ENCODE measurements at places on chromosomes 7 and 10. TPM values are rescaled to one million over a fixed set of nuclear protein-coding genes. Genes with fewer than 3 reads are reported as not detected.

DNA sequence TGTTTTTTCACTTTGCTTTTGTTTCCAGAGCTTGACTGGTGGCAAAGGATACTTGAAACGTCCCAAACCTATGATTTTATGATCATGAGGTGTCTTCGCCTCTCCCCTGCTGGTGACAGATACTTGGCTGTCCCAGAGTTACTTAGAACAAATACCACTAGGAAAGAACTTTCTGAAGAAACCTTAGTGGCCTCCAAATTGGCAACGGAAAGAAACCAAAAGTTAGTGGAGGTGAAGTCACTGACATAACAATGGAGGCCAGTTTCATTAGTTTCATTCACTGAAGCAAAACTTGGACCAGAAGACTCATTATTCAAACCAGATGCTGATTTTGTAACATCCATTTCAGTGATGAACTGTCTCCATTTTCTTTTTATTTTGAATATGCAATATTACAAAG, 68.6 kb downstream of the JAZF1 start:
- no peak overlapping the region for H3K27ac ChIP-seq
- no peak overlapping the region for H3K4me3 ChIP-seq
- DNase-seq, result no peak
- H3K36me3 ChIP-seq, result no peaks in the 10 kb centered on the region

DNA sequence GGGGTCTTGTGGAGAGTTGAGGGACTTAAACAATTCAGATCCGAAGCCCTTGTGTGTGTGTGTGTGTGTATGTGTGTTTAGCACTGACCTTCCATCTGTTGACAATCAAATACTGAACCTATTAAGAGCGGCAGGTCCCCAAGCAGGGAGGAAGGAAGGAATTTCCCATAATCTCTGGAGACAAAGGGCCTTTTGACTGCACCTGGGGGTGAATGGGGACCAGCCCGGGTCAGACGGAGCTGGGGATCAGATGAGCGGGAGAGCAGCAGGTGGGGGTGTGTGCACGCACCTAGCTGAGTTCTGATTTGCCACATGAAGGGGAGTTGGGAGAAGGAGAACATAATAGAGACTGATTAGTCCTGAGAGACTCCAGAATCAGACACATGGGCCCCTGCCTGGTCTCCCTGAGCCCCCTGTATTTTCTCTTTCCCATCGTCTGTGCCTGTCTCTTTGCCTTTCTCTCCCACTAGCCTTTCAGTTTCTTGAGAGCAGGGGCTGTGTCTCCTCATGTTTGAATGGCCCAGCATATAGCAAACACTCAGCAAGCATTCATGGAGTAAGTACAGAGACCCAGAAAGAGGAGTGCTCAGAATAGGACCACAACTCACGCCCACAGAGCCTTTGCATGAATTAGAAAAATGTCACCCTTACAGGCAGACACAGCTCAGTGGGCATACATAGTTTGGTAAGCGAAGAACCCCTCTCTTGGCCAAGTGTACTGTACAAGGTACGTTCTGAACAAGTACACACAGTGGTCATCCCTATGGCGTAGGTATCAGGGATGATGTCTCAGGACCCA, 288.3 kb upstream of the HABP2 start:
- H3K27ac ChIP-seq, result no peak overlapping the region
- no peak for DNase-seq
- no peak overlapping the region for H3K4me3 ChIP-seq

Gene POLR1F
- polyA plus RNA-seq, result 6.2 TPM

- no peak overlapping the region for H3K27ac ChIP-seq
- H3K4me3 ChIP-seq, result no peak overlapping the region
- no peaks in the 10 kb centered on the region for H3K27me3 ChIP-seq
- H3K36me3 ChIP-seq, result no peaks in the 10 kb centered on the region
- DNase-seq, result peak; percentile 62
These were observed 112.8 kb downstream of the CDK14 start for GRCh38 chr7:90708841-90709317.

Gene HTRA1
- 27.0 TPM for polyA plus RNA-seq

Gene CNPY1
- not detected for polyA plus RNA-seq

DNA sequence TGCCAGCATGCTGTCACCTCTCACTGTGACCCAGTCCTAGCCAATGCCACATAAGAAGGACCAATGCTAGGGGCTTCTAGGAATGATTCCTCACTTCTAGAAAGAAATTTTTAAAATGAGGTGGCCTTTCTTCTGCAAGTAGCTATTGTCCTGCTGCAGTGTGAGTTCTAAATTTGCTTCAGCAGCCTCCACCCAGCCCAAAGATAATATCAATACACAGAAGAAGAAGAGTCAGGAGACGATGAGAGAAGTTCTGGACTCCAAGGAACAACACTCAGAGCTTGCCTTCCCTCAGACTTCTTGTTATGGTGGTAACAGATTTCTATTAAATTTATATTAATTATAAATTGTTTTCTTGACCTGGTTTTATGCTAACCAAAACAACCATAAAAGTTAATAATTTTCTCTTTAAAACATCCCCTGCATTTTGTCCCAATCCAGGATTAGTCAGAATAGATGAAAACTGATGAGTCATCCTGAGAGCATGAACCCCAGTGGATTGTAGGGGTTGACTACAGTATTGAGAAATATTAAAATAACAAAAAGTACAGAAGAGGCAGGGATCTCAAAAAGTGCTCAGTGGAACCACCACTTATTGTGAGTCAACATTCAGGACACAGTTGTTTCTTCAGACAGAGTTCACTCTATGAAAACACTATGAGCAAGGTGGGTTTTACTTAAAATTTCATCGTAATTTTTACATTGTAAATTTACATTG, 29.6 kb upstream of the AKR1C2 start:
- no peak for DNase-seq
- H3K4me1 ChIP-seq, result no peaks in the 10 kb centered on the region
- H3K27ac ChIP-seq, result no peak overlapping the region
- no peaks in the 10 kb centered on the region for H3K36me3 ChIP-seq

DNA sequence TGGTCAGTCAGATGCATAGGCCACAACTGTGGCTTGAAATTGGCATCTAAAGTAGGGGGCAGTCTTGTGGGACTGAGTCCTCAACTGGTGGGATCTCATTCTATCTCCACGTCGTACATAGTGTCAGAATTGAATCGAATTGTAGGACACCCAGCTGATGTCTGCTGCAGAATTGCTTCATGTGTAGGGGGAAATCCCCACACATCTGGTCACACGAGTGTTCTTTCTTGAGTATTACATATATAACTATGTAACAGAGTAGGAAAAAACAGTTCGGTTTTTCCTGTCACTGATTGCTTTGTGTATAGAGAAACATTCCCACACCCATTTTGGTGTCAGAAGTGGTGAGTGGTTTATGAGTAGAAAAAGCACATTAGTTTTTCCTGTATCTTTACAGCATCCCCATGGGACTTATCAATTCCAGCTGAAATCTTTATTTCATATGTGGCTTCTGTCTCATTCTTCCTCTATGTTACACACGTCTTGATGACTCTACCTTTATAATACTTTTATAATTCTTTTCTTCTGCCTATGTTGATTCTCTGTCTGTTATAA, 79.4 kb upstream of the PCGF5 start:
- DNase-seq, result no peak
- H3K4me1 ChIP-seq, result no peaks in the 10 kb centered on the region
- H3K27me3 ChIP-seq, result no peaks in the 10 kb centered on the region

GRCh38 chr10:59909815-59910214, 3.5 kb upstream of the CCDC6 start:
- no peak overlapping the region for H3K4me3 ChIP-seq
- no peak for DNase-seq
- H3K27me3 ChIP-seq, result no peaks in the 10 kb centered on the region
- no peaks in the 10 kb centered on the region for H3K36me3 ChIP-seq

DNA sequence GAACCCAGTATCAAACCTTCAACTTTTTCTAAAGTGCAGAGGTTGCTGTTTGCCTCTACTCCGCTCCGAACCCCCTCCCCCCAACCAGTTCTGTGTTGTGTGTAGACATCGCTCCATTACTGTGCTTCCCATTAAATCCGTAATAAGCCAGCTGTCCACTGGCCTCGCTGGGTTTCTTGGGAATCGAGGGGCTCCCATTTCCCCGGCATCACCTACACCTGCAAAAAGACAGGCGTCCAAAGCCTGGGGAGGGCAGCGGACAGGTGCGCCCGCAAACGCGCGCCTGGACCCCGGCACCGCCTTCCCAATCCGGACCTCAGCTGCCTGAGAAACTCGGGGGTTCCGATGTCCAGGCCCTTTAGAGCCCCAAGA, 631 bp downstream of the RTKN2 start:
- H3K27me3 ChIP-seq, result no peaks in the 10 kb centered on the region
- peak; percentile 46 for DNase-seq
- H3K4me3 ChIP-seq, result peak overlapping the region; percentile 80
- H3K36me3 ChIP-seq, result no peaks in the 10 kb centered on the region
- H3K27ac ChIP-seq, result peak overlapping the region; percentile 52

GRCh38 chr7:47283497-47284131, 298.3 kb downstream of the TNS3 start:
- H3K27ac ChIP-seq, result no peak overlapping the region
- H3K4me1 ChIP-seq, result no peaks in the 10 kb centered on the region
- DNase-seq, result peak; percentile 60
- peaks cover 92% of the 10 kb centered on the region for H3K36me3 ChIP-seq
- no peak overlapping the region for H3K4me3 ChIP-seq
- H3K27me3 ChIP-seq, result no peaks in the 10 kb centered on the region

- no peak overlapping the region for H3K4me3 ChIP-seq
- no peak for DNase-seq
- H3K27ac ChIP-seq, result no peak overlapping the region
- no peaks in the 10 kb centered on the region for H3K27me3 ChIP-seq
- H3K36me3 ChIP-seq, result peaks cover 56% of the 10 kb centered on the region
- no peaks in the 10 kb centered on the region for H3K4me1 ChIP-seq
These were observed 47.3 kb upstream of the GATAD1 start for GRCh38 chr7:92400013-92400412.

DNA sequence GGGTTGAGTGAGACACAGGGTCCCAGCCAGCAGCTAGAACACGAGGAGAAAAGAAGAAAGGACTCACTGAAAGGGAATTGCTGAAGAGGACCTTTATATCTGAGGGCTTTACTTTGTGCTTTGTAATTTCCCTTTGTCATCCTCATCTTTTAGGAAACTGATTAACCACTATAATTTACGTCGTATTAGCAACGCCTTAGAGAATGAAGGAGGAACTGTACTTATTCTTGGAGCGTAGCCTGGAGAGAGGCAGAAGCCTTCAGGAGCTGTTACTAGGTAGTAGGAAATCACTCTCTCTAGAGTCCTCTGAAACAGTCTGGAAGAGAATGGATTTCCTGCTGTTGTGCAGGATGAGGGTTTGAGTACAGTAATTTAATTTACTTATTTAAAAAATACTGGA, 101.0 kb upstream of the STEAP1B start:
- no peaks in the 10 kb centered on the region for H3K27me3 ChIP-seq
- no peak overlapping the region for H3K4me3 ChIP-seq
- no peak overlapping the region for H3K27ac ChIP-seq

Gene NKX1-2
- not detected for polyA plus RNA-seq

GRCh38 chr7:133344275-133344674, 91.4 kb downstream of the EXOC4 start:
- H3K36me3 ChIP-seq, result no peaks in the 10 kb centered on the region
- H3K4me3 ChIP-seq, result no peak overlapping the region
- H3K27ac ChIP-seq, result no peak overlapping the region

GRCh38 chr7:50954716-50955115, 172.0 kb upstream of the GRB10 start:
- no peaks in the 10 kb centered on the region for H3K36me3 ChIP-seq
- DNase-seq, result no peak
- no peaks in the 10 kb centered on the region for H3K4me1 ChIP-seq
- H3K27me3 ChIP-seq, result no peaks in the 10 kb centered on the region
- no peak overlapping the region for H3K4me3 ChIP-seq

Gene VAX1
- polyA plus RNA-seq, result not detected

Gene STK32C
- polyA plus RNA-seq, result 10.4 TPM

DNA sequence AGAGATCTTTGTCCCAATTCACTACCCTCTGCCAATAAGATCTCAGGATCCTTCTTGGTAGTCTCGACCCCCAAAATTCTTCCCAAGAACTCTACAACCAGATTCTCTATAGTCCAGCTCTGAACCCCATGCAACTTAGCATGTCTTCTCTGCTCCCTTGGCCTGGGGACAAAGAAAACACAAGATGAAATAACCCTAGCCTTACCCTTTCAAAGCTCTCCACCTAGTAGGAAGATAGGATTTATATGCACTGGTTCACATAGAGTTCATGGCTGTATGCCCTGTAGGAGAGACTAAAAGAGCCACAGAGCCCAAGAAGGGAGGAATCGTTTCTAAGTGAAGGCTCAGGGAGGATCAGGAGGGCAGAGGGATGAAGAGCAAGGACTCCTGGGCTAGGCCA, 96.1 kb downstream of the PPP1R3C start:
- H3K4me1 ChIP-seq, result no peaks in the 10 kb centered on the region
- H3K27me3 ChIP-seq, result no peaks in the 10 kb centered on the region
- no peaks in the 10 kb centered on the region for H3K36me3 ChIP-seq
- no peak overlapping the region for H3K4me3 ChIP-seq

- no peaks in the 10 kb centered on the region for H3K36me3 ChIP-seq
- DNase-seq, result no peak
- peaks cover 40% of the 10 kb centered on the region for H3K27me3 ChIP-seq
- H3K4me3 ChIP-seq, result no peak overlapping the region
- no peaks in the 10 kb centered on the region for H3K4me1 ChIP-seq
These were observed 51.8 kb downstream of the RASGEF1A start for GRCh38 chr10:43214956-43215561.

DNA sequence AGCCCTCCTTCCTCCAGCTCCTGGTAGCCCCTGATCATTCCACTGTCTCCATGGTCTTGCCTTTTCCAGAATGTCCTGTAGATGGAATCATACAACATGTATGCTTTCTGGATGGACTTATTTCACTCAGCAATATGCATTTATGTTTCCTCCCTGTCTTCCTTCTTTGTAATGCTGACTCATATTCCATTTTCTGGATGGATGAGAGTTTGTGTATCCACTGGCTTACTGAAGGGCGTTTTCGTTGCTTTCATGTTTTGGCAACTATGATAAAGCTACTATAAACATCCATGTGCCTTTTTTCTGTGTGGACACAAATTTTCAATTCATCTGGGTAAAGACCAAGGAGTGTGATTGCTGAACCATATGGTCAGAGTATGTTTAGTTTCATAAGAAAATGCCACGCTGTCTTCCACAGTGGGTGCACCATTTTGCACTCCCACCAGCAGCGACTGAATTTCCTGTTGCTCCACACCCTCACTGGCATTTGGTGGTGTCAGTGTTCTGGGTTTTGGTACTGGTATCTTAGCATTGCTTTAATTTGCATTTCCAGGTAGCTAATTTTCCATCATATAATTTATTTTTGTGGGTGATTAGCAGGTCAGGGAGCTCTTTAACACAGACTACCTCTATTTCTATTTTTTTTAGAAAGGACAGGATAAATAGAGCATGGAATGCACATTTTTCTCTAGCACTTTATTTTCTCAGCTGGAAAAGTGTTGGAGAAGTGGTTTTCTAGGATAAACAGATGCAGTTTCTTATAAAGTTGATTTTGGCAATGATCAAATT, 252.2 kb downstream of the WDR37 start:
- no peaks in the 10 kb centered on the region for H3K27me3 ChIP-seq
- no peaks in the 10 kb centered on the region for H3K36me3 ChIP-seq
- no peak overlapping the region for H3K27ac ChIP-seq
- DNase-seq, result no peak
- H3K4me3 ChIP-seq, result no peak overlapping the region
- H3K4me1 ChIP-seq, result no peaks in the 10 kb centered on the region

All from stomach (tissue), 19 donors.